ENCODE measurements at places on chromosomes 11 and 22.

- DNase-seq = no peak
Measured at GRCh38 chr11:78181185-78181584, 7.2 kb downstream of the KCTD21 start.

GRCh38 chr11:61720597-61720996, 31.8 kb upstream of the MYRF start:
- DNase-seq = no peak

- no peak for DNase-seq
Measured at GRCh38 chr11:80748207-80748925, 1307.5 kb upstream of the TENM4 start.

- DNase-seq = no peak
Measured at GRCh38 chr11:73306977-73307322, 1.1 kb upstream of the ARHGEF17 start.

DNA sequence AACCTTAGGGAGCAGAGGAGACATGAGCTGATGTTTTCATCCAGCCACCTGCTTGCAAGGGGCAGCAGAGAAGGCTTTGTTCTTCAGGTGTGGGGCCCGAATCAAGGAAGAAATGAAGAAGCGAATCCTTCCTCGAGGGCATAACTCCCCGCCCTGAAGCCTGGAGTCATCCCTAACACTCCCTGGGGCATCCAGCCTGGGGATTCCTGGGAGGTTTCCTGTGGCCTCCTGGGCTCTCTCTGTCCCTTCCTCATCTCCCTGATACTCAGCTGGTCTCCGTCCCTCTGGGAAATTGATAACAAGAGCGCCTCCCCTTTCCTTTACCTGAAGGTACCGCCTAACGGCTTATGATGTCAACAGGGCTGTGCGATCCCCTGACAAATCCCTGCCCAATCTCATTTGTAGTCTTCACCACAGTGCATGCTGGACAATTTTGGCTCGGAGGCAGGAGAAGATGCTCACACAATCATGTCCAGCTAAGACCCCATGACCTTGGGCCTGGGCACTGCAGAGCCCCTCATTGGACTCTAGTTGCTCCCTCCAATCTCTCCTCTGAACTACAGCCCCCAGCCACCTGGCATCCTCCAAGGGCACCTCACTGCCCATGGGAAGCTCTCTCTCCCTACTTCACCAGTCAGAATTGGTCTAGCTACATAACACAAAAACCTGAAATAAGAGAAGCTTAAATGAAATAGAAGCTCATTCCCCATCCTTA, 80.6 kb upstream of the RTL6 start:
- no peak for DNase-seq

GRCh38 chr22:45318558-45319323, 9.0 kb downstream of the FAM118A start:
- peak; percentile 88 for DNase-seq

GRCh38 chr11:61629082-61629833, 48.4 kb upstream of the SYT7 start:
- DNase-seq = no peak

DNA sequence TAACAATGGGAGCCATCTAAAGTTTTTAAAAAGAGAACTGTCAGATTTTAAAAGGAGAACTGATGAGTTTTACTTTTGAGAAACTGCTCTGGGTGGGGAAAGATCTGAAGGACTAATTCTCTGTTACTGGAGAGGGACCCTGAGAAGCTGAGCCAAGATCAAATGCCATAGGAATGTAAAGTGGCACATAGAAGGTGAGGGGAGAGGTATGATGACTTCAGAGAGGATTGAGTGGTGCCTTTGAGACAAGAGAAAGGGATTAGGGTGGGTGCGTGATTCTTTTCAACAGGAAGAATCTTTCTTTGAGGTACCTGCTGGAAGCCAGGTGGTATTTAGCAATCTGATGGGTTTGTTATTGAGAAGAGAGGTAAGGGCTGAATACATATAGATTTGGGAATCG, 9.0 kb downstream of the CRKL start:
- no peak for DNase-seq

GRCh38 chr11:62306227-62306626, 7.4 kb upstream of the SCGB1D4 start:
- no peak for DNase-seq

GRCh38 chr22:50568626-50569025, 5.9 kb upstream of the SYCE3 start:
- DNase-seq = no peak

GRCh38 chr11:123545726-123546270, 108.6 kb downstream of the SCN3B start:
- no peak for DNase-seq

DNA sequence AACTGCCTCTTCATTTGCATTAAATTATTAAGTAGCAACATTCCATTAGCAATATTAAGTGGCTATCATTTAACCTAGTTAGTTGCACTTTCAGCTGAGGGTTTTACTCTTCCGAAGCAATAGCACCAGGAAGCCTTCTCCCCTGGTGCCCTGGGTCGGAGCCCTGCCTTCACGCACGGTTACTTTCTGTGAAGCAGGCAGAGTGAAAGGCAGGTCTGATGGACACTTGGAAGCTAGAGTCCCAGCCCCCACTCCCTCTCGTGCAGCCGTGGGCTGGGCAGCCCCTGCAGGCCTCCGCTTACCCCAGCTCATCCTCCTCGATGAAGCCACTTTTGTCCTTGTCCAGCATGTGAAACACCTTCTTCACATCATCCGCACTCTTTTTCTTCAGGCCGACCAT, 2.0 kb downstream of the PVALB start:
- no peak for DNase-seq

- DNase-seq = no peak
Measured at GRCh38 chr11:123184531-123184930, 10.5 kb downstream of the CLMP start.

DNA sequence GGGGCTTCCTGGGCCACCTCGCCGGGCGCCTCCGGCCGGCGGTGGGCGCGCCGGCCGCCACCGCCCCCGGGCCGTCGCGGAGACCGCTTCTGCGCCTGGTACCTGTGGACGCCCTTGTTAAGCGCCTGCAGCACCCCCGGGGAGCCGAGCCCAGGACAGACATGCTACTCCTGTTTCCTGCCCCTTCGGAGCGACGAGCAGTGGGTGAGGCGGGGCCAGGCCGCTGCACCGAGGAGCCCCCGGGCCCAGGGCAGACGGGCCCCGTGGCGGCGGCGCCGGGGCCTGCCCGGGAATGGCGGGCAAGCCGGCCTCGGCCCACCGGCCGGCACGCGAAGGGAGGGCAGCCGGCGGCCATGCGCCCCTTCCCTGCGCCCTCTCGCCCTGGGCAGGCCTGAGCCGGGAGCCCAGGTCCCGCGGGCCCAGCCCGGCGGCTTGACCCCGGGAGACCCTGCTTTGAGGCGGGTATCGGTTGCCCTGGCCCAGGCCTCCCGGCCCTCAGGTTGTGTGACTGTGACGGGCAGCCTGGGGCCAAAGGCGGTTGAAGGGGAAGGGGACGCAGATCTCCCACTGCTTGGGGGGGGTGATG, 789 bp upstream of the KDM2A start:
- DNase-seq = peak; percentile 53

DNA sequence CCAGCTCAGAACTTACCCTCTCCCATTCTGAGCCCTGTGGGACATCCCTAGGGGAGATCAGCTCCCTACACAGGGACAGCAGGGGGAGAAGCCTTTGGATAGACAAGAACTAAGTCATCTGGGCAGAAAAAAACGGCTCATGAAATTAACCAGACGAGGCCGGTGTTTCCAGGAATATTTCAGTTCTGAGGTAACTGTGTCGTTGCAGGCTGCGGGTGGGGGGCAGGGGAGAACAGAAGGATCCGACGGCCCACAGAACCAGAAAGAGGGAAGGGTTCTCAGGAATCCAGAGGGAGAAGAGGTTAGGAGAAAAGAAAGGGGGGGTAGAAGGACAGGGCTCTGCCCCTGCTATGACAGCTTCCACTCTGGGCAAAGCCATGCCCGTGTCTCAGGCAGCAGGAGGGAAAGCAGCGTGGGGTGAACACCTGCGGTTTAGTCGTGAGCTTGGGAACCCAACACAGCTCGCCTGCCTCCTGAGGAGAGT, 3.6 kb downstream of the CLCF1 start:
- DNase-seq = no peak

- no peak for DNase-seq
Measured at GRCh38 chr22:41885116-41885515, 29.8 kb downstream of the SHISA8 start.

DNA sequence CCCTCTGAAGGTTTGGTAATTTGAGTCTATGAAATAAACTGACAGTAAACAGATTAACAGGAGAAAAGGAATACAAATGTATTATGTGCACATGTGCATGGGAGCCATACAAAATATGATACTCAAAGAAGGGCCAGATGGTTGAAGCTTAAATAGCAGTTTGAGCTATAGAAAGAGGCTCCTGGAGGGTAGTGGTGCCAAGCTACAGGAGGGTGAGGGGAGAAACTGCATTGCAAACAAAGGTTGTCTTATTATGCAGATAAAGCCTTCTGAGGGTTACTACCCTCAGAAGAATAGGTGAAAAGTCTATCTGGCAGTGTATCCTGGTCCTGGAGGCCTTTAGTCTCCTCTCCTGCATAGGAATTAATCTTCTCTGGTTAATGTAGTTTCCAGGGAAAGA, 267.3 kb upstream of the MPPED2 start:
- no peak for DNase-seq

GRCh38 chr11:112817376-112817775, 143.8 kb upstream of the NCAM1 start:
- no peak for DNase-seq

DNA sequence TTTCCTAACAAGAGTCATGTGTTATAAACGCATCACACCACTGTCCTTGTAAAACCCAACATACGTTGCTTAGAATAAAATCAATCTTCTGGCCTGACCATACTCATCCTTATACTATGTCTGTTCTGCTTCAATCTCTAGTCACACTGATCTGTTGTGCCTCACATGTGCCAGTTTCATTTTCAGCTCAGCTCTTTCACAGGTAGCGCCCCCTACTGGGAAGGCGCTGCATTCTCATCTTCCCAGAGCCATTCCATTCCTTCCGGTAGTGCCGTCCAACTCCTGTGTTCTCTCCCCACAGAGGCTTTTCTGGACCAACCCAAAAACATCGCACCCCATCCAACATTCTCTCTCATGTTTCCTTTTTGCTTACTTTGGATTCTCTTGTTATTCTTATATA, 22.2 kb downstream of the CASP5 start:
- peak; percentile 50 for DNase-seq

- no peak for DNase-seq
Measured at GRCh38 chr22:40621309-40622151, 15.0 kb downstream of the MRTFA start.

- no peak for DNase-seq
Measured at GRCh38 chr11:103397369-103397768, 288.1 kb downstream of the DYNC2H1 start.

DNA sequence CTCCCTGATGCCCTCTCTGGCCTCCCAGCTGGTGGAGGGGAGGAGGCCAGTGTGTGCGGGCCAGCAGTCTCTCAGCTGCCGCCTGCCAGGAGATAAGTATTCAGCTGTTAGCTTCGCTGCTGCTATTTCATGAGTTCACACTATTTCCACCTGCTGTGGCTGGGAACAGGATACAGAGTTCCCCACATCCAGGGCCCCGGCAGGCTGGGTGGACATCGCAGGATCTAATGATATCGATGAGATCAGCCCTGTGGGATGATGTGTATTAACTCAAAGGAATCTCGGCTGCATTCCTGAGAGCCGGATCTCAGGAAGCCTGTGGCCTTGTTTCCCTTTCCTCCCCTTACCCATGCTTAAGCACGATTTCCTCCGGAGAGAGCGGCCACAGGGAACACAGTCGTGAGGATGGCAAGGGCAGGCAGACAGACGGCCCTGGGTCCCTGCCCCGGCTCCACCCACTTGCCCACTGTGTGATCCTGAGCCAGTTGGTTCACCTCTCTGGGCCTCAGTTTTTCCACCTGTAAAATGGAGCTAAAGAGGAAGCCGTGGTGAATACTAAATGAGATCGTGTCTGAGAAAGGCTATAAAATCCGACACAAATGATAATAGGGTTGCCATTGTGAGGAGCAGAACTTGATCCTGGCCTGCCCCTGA, 6.5 kb upstream of the PVALB start:
- no peak for DNase-seq

GRCh38 chr11:81644239-81644840, 1089.3 kb downstream of the FAM181B start:
- DNase-seq = peak; percentile 36

Data from CD4-positive, alpha-beta T cell treated with Interleukin-1 beta for 1 hour (primary cell).